ENCODE measurements at places on chromosomes 5 and 9.
A peak's percentile ranks its signal among the peaks of the same experiment; 100 is the strongest.

DNA sequence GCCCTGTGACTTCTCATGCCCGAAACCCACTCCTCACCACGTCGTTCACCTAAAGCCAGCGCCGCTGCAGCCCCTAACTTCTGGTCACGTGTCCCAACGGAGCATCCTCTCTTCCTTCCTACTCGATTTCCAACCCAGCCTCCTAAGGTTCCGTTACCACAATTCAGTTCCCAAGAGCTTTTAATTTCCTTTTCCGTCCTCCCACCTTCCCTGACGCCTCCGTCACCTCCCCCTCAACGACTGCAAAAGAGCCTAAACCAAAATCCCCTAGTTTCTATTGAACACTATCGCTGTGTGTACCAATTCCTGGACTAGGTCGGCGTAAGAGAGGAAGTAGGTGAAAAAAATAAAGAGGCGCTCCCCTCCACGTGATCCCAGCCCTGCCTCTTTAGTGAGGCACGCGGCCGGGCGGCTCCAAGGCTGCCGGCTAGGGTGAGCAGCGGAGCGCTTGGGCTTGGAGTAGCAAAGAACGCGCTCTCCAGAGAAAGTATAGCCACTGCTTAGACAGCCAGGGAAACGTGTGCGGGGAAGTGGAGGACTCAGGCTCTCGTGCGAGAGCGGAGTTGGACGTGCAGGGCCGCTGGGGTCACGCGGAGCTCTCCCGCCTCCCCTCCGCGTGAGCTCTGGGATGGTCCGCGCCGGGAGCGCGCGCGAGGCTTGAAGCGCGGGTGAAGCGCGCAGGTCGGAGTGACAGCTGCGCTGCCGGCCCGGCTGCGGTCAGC lies at the start of the genes CENPP and NOL8:
TSS of gene CENPP (plus strand) at position 685 of the 722 bp plus-strand sequence.
TSS of gene NOL8 (minus strand) at position 82 of the 722 bp plus-strand sequence. CDS start 1,189 bp downstream, outside the sequence.
- DNase-seq = peak; percentile 62

- no peak for DNase-seq
These were observed 440.9 kb upstream of the EDIL3 start for GRCh38 chr5:84825606-84826005.

DNA sequence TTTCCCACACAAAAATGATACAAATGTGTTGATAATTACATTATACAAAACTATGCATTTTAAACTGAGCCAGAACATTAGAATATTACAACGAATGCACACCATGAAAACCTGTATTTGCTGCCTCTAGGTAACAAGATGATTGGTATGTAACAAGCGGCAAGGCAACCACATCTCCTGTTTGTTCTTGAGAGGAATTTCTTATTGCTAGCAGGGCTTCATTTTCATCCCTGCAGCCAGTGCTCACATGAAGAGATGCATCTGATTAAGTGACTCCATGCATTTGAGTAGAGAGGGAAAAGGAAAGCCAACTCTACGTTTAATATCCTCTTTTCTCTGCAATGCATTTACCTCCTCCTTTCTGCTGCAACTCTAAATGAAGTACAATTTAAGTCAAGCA lies 36.6 kb downstream of the FRMD3 start:
- DNase-seq = no peak

DNA sequence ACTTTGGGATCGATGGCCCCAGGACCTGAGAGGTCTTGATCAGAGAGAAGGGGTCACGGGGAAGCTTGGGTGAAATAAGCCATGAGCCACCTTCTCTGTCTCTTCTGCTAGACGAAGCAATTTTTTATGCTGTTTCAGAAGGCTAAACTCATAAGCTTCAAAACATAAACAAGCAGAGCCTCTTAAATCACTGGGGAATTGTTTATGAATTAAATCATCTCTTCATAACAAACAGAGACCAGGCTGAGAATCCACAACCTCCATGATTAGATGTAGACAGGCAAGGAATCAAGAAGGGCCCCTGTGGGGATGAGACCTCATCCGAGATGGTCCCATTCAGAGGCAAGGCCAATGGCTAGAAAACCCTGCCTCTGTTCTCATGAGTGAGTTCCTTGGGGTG lies 21.7 kb upstream of the TCOF1 start:
- no peak for DNase-seq

DNA sequence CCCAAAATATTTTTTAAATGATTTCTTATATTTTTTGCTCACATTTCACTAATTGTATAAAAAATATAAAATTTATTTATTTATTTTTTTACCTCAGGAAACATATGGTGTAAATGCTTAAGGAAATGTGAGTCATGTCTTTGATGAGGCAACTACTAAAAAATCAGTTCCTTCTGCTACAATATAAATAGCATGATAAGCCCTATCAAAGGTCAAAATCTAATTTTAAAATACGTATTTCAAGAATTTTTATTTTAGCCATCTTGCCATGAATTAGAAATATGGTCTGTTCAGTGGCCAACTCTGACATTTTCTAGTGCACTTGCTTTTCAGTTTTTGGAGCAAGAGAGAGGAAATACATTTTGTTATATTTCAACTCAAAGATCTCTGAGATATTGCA lies 50.5 kb downstream of the PDE4D start:
- DNase-seq = no peak

GRCh38 chr5:174245516-174246075 lies 200.1 kb downstream of the NSG2 start:
- no peak for DNase-seq

GRCh38 chr5:57611177-57611576 lies 128.6 kb upstream of the ACTBL2 start:
- no peak for DNase-seq

DNA sequence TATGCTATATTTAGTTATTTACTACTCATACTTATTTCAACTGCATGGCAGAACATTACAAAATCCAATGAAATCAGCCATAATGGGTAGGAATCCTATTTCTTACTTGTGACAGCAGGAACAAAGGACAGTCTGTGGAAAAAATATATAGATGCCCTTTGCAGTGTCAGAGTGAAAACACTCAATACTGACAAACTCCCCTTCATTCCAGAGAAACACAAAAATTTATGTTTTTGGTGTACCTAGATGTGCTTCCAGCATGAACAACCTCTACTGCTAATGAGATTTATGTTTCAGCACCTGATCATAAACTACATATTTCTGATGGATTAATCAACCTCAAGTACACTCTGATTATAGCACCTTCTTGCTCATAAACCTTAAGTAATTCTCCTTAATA lies 132.4 kb downstream of the CDH10 start:
- DNase-seq = no peak

DNA sequence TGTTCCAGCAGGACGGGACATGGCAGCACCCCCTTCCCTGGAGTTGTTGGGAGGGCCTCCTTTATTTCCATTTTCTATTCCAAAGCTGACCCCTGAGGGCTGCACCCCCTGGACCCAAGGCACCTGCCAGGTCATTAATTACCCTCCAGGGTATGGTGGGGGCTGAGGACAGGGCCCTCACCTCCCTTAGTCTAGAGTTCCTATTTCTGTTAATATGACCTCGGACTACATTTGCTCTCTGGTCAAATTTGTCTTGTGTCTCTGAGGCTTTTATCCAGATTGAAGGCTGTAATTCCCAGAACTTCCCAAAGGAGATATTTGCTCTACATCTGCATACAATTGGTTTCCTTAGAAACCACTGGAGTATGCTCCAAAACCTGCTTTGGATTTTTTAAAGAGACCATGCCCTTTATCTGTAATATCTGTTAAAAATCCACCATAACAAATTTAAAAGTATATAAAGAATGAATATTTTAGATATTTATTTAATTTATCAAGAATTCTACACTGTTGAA lies 16.8 kb downstream of the PHF2 start:
- no peak for DNase-seq

- DNase-seq = no peak
These were observed 57.9 kb downstream of the LRRTM2 start for GRCh38 chr5:138817241-138817640.

DNA sequence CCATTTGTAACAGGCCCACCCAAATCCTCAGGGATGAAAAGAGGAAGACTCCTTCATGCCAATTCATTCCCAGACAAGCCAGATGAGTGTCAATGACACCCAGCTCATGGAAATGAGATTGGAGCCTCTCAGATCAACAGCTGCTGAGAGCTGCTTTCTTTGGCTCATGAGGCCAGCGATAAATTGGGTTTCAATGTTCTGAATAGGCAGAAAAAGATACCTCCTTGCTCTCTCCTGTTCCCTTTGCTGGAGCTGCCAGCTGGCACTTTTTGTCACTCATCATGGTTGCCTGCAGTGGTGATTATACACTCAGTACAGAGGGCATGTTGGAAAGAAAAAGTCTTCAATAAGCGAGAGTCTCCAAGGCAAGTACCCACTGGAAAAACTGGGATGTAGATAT lies 47.1 kb downstream of the SH3RF2 start:
- DNase-seq = no peak

- no peak for DNase-seq
These were observed 6.4 kb downstream of the SOWAHA start for GRCh38 chr5:132819468-132819867.

DNA sequence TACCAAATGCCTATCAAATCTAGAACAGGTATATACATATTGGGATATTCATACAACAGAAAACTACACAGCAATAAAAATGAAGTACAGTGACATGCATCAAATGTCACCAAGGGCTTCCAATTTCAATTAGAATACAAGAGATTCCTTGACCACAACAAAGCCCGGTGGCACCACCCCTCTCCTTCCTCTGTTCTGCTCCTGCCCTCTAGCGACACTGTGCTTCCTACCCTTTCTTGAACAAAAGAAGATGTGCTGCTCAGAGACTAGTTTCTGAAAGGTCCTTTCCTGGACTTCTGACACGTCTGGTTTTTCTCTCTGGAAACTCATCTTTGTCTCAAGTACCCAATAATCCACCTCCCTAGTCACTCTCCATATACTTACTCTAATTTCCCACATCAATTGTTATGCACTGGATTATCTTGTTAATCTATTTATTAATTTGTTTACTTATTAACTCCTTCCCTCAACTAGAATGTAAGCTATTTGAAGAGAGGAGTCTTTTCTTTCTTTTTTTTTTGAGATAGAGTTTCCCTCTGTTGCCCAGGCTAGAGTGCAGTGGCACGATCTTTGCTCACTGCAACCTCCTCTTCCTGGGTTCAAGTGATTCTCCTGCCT lies 70.4 kb upstream of the CTSV start:
- peak; percentile 0 for DNase-seq

- no peak for DNase-seq
These were observed 323.1 kb downstream of the ADGRV1 start for GRCh38 chr5:90881626-90882150.

GRCh38 chr5:101917166-101917565 lies 378.9 kb downstream of the SLCO4C1 start:
- no peak for DNase-seq

DNA sequence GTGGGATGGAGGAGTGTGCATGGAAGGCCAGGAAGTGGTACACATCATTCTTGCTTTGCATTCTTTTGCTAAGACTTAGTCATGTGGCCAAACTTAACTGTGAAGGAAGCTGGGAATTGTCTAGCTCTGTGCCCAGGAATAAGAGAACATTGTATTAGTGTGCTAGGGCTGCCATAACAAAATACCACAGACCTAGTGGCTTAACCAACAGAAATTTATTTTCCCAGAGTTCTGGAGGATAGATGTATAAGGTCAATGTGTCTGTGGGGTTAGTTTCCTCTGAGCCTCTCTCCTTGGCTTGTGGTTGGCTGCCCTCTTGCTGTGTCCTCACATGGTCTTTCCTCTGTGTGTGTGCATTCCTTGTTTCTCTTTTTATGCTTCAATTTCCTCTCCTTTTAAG lies 32.4 kb downstream of the NNT start:
- no peak for DNase-seq

GRCh38 chr9:4009006-4009511 lies 290.8 kb downstream of the GLIS3 start:
- DNase-seq = no peak
